ENCODE measurements at places on chromosomes 2 and 18.

DNA sequence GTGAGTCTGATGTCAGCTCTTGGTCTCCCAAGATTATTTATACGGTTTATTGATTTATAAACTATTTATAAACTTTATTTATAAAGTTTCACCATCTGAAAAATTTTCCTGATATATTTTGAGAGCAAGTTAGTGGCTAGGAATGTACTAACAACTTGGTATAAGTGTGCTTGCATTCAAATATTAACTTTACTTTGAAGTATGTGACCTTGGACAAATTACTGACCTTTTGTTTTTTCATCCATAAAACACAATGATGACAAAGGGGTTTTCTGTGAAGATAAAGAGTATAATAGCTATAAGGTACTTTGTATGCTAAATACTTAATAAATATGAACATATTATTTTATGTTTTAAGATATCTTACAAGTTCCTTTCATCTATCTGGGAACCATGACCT, 221.7 kb downstream of the GCA start:
- no peak for DNase-seq

DNA sequence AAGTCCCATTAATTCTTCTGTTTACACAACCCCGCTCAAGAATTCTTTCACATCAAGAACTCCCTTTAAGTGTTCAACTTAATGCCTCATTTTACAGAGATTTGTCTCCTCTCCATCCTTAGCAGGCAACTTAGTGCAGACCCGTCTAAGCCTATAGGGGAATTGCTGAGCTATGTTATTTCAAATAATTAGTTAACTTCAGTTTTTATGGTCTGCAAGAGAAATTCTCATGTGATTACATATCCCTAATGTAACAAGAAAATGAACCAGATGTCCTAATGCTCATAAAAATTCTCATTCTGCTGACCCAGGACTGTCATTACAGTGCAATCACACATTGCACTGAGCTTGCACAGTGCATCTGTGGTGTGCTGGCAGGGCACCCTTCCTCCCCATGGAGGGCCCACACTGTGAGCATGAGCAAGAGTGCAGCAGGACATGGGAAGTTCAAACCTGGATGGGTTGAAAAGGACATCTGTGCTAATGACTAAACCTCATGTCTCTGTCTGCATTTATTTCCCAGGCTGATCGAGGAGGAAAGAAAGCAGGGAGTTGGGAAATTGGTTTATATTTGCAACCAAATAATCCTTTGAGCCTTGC, 97.1 kb downstream of the COL5A2 start:
- no peak for DNase-seq

DNA sequence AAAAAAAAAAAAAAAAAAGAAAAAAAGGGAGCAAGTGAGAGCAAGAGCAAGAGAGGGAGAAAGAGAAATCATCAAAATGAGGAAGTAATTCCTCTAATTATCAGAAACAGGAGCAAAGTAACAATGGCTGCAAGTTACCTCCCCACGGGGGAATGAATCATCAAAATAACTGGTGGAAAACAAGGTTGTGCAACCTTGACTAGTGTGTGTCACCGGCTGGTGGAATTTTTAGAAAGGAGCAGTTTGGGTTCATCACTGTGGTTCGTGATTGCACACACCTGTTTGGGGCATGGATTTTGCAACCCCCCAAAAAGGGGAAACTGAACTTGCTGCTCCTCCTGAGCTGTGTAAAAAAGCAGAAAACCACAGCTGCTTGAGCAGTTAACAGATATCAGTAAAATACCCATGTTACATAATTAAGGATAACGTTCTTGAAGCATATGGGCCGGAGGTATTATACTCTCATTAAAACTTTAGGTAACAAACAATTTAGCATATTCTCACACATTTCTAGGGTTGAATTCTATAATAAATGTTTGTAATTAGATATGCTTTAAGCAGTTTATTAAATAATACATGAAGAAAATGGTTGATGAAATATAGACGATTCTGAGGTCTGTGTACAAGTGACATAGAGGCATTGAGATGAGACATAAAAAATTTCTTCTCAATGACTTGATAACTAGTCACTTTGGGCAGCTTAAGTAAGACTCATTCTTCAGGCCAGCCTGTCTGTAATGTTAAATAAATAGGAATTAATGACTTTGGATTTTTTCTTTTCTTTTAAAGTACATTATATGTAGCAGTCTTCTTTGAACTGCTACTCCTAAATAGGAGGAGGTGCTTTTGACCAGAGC, 184.2 kb upstream of the ZEB2 start:
- DNase-seq, result no peak

- no peak for DNase-seq
Measured at GRCh38 chr2:16663121-16663905, 2.3 kb downstream of the CYRIA start.

GRCh38 chr2:84022810-84023431, 436.2 kb downstream of the SUCLG1 start:
- DNase-seq, result no peak

GRCh38 chr2:88307817-88308216, 137.7 kb downstream of the THNSL2 start:
- no peak for DNase-seq

GRCh38 chr2:239121600-239122012, 273.7 kb downstream of the TWIST2 start:
- DNase-seq, result no peak

DNA sequence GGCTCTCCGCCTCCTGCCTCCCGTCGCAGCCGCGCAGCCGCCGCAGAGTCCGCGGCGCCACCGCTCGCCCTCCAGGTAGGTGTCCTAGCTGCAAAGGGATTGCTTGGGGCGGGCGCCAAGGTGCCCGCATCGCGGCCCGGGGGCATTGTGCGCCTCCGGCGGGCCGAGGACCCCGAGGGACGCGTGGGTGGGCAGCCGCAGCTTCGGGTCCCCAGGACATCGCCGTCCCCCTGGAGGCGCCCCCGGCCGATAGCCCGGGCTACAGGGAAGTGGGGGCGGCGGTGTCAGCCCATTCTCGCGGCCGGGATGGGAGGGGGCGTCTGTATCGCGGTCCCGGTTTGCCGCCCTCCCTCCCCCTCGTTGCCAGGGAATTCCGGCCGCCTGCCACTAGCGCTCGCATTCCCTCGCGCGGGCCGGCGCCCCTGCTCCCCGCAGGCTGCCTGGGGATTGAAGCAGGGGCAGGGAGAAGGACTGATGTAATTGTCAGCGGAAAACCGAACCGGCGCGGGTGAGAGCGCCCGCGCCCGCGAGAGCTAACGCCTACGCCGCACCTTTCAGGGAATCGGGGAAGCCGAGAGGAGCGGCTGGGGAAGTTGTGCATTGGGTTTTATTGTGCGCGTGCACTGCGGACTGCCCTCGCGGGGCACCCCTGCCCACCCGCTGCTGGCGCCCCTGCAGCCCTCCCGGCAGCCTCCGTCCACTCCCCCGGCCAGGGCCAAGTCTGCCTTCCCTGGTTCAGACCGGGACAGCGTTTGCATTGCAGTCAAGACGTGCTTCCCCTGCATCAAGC, 483 bp downstream of the OSBPL6 start:
- DNase-seq, result no peak

GRCh38 chr2:227815066-227815465, 1.4 kb downstream of the CCL20 start:
- DNase-seq, result no peak

DNA sequence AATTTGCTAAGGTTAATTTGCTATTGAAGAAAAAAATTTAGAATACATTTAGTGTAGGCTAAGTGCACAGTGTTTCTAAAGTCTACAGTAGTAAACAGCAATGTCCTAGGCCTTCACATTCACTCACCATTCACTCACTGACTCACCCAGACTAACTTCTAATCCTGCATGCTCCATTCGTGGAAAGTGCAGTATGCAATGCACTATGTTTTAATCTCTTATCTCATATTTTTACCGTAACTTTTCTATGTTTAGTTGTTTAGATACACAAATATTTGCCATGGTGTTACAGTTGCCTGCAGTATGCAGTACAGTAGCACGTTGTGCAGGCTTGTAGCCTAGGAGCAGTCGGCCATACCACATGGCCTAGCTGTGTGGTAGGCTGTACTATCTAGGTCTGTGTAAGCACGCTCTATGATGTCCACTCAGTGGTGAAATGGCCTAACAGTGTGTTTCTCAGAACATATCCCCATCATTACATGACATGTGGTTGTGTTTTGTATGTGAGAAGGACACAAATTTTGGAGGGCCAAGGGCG, 18.1 kb upstream of the RFX8 start:
- DNase-seq, result no peak

GRCh38 chr2:111632661-111633060, 251.3 kb downstream of the ANAPC1 start:
- no peak for DNase-seq

DNA sequence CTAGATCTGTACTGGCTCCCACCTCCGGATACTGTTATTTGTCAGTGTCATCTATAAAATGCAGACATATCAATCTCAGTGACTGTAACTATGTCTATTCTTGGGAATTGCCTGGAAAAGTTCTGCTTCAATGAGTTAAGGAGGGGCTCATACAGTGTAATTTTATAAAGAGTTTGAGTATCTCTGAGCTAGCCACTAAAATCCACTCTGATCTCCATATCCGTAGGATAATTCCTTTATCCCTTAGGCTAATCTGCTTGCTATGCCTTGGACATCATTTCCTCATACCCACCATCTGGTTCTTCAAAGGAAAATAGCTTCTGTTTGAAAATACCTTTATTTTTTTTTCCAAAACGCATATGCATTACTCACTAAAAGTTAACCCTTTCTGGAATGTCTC, 863.2 kb downstream of the SUCLG1 start:
- DNase-seq, result no peak

DNA sequence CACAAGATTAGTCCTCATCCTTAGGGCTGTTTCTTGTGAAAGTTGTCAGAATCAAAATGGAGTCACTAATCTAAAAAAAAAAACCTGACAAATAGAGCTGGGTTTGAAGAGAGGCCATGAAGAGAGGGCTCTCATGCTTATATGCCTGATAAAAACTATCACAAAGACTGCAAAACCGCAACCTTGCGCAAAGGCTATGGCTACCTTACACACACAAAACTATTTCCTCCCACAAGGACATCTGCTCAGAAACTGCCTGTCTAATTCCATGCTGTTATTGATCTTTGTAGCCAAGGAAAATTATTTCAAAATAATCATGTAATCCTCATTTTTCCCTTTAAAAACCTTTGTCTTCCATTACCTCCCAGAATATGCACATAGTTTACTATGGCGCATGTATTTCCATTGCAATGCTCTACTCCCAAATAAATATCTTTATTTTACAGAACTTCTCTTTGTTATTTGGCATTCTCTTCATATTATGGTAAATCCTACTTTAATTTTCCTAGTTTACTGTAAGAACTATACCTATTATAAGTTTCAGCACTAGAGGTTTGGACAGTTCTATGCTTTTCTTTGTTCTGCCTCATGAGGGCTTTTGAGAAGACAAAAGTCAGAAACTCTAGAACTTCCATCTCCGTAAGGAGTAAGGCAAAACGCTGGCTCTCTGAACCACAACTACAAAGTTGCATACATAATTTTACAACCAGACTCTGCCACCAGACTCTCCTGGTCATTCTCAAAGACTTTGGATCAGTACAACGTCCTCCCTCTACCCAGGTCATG, 9.6 kb upstream of the DPYSL5 start:
- DNase-seq, result no peak

- DNase-seq, result no peak
Measured at GRCh38 chr18:60649842-60650536, 277.4 kb upstream of the MC4R start.

- no peak for DNase-seq
Measured at GRCh38 chr2:84380875-84381274, 78.2 kb downstream of the SUCLG1 start.

DNA sequence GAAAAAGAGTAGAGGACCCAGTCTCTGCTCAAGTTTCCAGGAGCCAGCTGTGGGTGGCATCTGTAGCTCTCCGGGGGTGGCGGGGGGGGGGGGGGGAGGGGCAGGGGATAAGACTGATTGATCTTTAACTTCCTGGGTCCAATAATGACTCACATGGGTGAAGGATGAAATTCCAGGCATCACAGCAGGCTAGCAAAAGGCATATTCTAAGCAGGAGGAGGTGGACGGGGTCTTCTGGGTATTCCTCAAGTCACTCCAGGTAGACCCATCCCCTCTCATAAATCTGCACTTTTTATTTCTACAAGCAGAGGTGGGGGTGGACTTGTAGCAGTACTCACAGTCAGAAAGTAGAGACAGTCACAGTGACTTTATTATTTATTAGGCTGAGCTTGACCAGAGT, 85.5 kb upstream of the TMEM247 start:
- DNase-seq, result no peak

DNA sequence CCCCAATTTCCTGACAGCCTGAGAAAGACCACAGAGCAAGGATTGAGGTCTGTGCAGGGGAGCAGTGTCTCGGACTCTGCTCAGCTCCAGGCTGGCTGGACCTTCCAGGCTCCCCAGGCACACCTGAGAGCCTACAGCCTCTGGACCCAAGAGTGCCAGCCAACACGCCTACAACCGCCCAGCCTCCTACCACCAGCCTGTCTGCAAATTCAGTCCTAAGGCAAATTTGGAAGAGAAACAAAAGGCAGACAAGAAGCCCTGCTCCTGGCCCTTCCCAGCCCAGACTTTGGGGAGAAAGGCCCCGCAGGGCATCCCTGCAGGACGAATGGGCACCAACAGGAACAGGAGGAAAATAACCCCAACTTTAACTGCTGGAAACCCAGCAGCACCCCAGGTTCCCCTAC, 1.9 kb downstream of the HS6ST1 start:
- DNase-seq, result no peak

DNA sequence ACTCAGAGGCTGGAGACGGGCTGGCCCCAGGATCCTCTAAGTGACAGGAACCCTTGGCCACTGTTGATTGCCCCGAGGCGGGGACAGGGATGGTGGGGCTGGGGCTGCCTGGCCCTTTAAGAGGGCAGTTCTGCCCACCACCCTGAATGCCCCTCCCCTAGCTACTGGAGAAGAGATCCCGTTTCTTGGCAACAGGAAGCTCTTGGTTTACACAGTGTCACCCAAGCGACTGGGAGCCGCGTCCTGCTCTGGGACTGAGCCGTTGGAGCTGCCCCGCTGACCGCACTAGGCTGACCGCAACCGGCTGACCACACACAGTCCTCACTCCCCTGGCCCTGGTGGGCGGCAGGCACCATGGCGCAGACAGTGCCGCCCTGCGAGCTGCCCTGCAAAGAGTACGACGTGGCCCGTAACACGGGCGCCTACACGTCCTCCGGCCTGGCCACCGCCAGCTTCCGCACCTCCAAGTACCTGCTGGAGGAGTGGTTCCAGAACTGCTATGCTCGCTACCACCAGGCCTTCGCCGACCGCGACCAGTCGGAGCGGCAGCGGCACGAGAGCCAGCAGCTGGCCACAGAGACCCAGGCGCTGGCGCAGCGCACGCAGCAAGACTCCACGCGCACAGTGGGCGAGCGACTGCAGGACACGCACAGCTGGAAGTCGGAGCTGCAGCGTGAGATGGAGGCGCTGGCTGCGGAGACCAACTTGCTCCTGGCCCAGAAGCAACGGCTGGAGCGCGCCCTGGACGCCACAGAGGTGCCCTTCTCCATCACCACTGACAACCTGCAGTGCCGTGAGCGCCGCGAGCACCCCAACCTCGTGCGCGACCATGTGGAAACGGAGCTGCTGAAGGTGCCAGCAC, at the start of gene TEKT4:
Gene TEKT4 (plus strand): TSS at position 205 of the 862 bp plus-strand sequence. CDS start 150 bp downstream, at position 355.
- DNase-seq, result no peak

Data from T follicular helper cell (primary cell).